Suppressor macrophage treated with lipopolysaccharide for 4 hours (primary cell): ENCODE measurements at places on chromosomes 11 and 22.

GRCh38 chr11:70845591-70846041, 406.8 kb downstream of the SHANK2 start:
- no peak for DNase-seq

- DNase-seq, result no peak
Observed at GRCh38 chr22:48593551-48593950, 1234.1 kb downstream of the BRD1 start.

GRCh38 chr22:35749808-35750207, 32.1 kb downstream of the APOL5 start:
- no peak for DNase-seq

- DNase-seq, result no peak
Observed at GRCh38 chr11:45859661-45860140, 12.4 kb downstream of the CRY2 start.

GRCh38 chr11:117011541-117011898, 86.7 kb downstream of the SIK3 start:
- DNase-seq, result no peak

GRCh38 chr11:111429066-111429506, 50.0 kb upstream of the POU2AF1 start:
- DNase-seq, result peak; percentile 85

- no peak for DNase-seq
Observed at GRCh38 chr22:48822278-48823233, 1005.1 kb downstream of the BRD1 start.

GRCh38 chr11:33808228-33808828, 34.0 kb upstream of the FBXO3 start:
- peak; percentile 91 for DNase-seq

- peak; percentile 65 for DNase-seq
Observed at GRCh38 chr11:57458410-57459163, 1.7 kb upstream of the RTN4RL2 start.

- no peak for DNase-seq
Observed at GRCh38 chr22:30402028-30402765, 5.4 kb downstream of the SEC14L2 start.
